Renal pelvis (tissue), 12 donors: ENCODE measurements at places on chromosomes 3 and 15. TPM values are rescaled to one million over a fixed set of nuclear protein-coding genes. Genes with fewer than 3 reads are reported as not detected.

GRCh38 chr15:78212546-78213424 lies 21.6 kb downstream of the ACSBG1 start:
- no peak for DNase-seq

- DNase-seq: no peak
These were observed 35.2 kb downstream of the FNDC3B start for GRCh38 chr3:172074586-172074985.

- no peak for DNase-seq
These were observed 20.7 kb upstream of the CAV3 start for GRCh38 chr3:8712908-8713255.

- no peak for DNase-seq
These were observed 10.6 kb downstream of the LAMP3 start for GRCh38 chr3:183151821-183152351.

DNA sequence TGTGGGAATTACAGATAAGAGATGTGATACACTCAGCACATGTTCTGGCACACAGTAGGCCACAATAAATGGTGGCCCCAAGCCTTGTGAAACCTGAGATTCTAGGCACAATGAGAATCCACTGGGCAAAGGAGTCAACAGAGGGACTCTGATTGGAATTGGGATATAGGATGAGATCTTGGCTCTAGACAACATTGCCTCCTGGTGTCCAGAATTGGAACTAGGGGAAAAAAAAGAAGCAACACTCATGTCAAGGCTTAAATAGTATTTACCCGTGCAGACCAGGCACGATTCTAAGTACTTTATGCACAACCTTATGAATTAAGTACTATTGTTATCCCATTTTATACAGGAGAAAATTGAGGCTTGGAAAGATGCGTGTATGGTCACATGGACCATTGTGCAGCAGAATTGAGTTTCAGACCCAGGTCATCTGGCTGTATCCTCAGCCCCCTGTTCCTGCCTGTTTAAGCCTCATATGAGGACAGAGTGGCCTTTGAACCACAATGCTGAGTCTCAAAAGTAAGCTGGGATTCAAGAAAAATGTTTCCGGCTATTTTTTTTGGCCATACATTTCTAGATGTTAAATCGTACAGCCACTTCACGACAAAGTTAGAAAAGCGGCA lies 124.8 kb downstream of the SV2B start:
- peak; percentile 30 for DNase-seq

The ZPLD1 gene
- polyA plus RNA-seq: 0.62 TPM
